H7 (cell line): ENCODE measurements at places on chromosomes 5 and 9. TPM values are rescaled to one million over a fixed set of nuclear protein-coding genes. Genes with fewer than 3 reads are reported as not detected.

GRCh38 chr5:33657804-33658440, 217.2 kb downstream of the TARS1 start:
- peak; percentile 10 for DNase-seq

DNA sequence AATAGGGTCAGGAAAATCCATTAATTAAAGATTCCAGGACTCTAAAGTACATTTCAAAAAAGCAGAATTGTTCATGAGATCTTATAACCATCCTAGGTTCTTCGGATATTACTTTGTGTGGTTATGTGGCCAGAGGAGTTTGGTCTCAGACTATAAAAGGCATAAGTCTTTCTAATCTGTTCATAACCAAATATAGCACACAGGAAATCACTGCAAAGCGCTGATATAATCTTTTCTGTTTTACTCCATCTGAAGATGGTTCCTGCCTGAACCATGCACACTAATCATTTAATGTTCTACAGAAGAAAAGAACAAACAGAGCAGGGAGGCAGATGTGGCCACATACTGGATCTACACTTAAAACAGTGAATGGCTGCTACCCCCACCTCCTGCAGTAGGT, 182.8 kb downstream of the SEMA5A start:
- DNase-seq: no peak

DNA sequence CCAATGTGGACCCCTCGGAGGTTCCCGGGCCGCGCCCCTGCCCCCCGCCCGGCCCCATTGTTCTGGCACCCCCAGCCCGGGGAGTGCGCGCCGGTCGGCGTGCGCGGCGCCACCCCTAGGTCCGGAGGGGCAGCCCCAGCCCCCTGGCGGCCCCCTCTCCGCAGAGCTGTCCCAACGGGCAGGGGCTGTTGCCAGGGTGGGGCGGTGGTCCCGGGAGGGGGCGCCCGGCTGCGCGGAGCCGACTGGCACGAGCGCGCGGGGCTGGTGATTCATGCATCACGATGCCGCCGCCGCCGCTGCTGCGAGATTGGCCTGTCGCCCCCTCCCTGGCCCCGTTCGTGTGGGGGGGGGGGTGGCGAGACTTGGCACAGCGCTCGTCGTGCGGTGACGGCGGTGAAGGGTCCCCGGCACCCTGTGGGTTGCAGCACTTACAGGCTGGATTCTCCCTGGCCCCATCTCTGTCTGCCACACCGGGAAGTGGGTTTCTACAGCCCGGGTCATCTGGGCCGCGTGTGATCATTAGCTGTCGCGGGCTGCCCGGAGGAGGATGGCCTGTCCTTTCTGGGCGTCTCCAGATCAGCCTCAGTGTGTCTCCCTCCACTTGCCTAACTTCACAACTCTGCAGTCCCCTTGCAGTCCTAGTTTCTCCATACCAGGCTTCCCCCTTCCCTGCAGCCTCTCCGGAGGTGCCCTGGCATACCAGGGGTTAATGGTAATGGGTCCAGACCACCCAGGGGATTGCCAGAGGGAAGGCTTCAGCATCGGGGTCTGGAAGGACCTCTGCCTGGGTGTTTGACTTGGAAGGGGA, 858 bp downstream of the NCS1 start:
- peak; percentile 87 for DNase-seq

DNA sequence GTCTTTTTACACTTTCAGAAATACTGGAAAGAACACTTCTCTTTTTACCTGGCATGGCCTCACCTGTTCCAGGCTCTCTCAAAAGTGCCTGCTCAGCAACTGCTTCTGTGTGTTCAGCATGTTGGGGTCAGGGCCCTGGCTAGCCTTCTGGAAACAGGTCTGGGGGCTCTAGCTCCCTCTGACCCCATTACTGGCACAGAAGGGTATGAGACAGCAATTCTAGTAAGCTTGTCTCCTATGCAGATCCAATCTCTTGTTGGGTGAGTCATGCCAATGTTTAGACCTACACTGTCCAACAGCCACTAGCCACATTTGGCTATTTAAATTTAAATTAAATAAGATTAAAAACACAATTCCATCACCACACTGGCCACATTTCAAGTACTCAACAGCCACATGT, 80.8 kb downstream of the MAPKAP1 start:
- DNase-seq: no peak

- no peak for DNase-seq
Observed at GRCh38 chr5:143513720-143514119, 110.2 kb upstream of the NR3C1 start.

GRCh38 chr5:67724412-67725135, 491.0 kb upstream of the PIK3R1 start:
- no peak for DNase-seq

GRCh38 chr9:114047717-114048116, 30.4 kb downstream of the AMBP start:
- peak; percentile 78 for DNase-seq

F12 gene
- total RNA-seq: 3.2 and 3.7 TPM in 2 replicates

SNCB gene
- total RNA-seq: 4.7 and 7.2 TPM in 2 replicates
